ENCODE measurements at places on chromosomes 6 and 20. TPM values are rescaled to one million over a fixed set of nuclear protein-coding genes. Genes with fewer than 3 reads are reported as not detected.

DNA sequence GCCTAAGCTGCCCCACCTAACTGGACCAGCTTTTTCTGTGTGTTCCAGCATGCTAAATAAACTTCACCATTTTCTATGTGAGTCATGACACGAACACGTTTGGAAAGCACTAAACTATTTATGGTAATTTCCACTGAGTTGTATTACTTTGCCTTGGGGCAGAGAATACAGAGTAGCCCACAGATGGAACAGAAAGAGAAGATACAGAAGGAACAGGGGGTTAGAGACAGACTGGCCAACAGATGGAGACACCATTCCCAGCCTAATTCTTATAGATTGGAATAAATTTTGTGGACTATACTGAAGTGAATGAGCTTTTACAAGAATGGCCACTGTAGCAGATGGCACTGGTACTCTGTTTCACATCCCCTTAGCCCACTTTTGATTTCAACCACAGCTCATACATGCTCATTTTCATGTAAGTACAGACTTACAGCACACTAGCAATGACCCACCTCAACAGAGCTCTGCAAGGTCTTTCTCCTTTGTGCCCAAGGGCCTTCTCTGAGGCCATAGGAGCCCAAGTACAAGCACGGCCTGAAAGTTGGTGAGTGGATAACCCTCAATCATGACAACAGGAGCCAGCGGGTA lies 13.1 kb upstream of the NT5DC1 start:
- peaks cover 4% of the 10 kb centered on the region for H3K4me1 ChIP-seq
- H3K27me3 ChIP-seq = no peaks in the 10 kb centered on the region
- no peak overlapping the region for H3K4me3 ChIP-seq
- peaks cover 11% of the 10 kb centered on the region for H3K36me3 ChIP-seq
- no peak overlapping the region for H3K27ac ChIP-seq

Gene OR12D3
- total RNA-seq = not detected

DNA sequence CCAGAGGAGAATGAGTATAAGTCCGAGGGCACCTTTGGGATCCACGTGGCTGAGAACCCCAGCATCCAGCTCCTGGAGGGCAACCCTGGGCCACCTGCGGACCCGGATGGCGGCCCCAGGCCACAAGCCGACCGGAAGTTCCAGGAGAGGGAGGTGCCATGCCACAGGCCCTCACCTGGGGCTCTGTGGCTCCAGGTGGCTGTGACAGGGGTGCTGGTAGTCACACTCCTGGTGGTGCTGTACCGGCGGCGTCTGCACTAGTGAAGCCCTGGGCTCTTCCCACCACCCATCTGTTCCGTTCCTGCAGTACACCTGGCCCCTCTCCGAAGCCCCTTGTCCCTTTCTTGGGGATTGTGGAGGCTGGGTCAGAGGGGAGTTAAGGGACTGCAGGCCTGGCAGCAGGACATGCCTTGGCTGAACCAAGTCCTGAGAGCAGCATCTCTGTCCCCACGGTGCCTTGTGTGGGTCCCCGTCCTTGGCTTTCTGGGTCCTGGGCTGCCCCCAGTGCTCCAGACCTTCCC lies 19.3 kb downstream of the MAVS start:
- H3K4me3 ChIP-seq = no peak overlapping the region
- peaks cover 37% of the 10 kb centered on the region for H3K36me3 ChIP-seq
- H3K27ac ChIP-seq = no peak overlapping the region
- H3K27me3 ChIP-seq = no peaks in the 10 kb centered on the region

Gene NKAIN4
- 9.6 TPM for total RNA-seq

GRCh38 chr20:4916971-4917881 lies 84.1 kb downstream of the SLC23A2 start:
- H3K4me1 ChIP-seq = peaks cover 26% of the 10 kb centered on the region
- no peaks in the 10 kb centered on the region for H3K36me3 ChIP-seq
- no peak for DNase-seq
- no peak overlapping the region for H3K27ac ChIP-seq
- no peak overlapping the region for H3K4me3 ChIP-seq

DNA sequence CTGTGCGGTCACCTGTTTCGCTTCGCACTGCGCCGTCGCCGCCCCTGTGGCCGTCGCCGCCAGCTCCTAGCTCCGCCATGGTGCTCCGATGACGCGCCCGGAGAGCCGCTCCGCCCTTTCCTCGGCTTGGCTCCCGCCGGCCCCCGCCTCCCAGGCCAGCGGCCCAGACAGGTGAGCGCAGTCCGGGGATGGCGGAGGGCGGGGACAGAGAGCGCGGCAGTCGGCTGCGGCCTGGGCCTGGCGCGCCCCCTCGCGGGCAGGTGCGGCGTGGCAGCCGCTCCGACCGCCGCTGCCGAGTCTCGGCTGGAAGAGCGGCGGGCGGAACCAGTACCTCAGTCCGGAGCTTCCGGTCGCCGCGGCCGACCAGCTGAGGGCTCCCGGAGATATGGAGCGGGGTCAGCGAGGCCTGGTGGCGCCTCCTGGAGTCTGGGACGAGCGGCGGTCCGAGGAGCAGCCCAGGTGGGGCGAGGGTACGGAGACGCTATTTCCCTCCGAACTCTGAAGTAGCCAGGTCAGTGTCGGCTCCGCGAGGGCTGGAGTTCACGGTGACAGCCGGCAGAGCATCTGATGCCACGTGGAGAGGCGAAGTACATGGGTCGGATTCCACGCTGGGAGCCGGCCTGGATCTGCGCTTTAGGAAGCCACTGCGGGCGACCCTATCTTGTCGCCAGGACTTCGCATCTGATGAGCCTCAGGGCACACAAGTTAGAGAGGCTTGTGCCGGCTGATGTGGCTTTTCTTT lies at the start of gene MAP7:
Gene MAP7, minus strand, starts transcription at position 93 of the 742 bp plus-strand sequence. Its CDS starts 14 bp downstream, at position 79.
- peaks cover 38% of the 10 kb centered on the region for H3K4me1 ChIP-seq
- peaks cover 38% of the 10 kb centered on the region for H3K27me3 ChIP-seq
- peak within 1 kb of the TSS; percentile 73 for H3K4me3 ChIP-seq
- no peaks in the 10 kb centered on the region for H3K36me3 ChIP-seq
- peak; percentile 95 for DNase-seq
- peak within 1 kb of the TSS; percentile 16 for H3K27ac ChIP-seq

DNA sequence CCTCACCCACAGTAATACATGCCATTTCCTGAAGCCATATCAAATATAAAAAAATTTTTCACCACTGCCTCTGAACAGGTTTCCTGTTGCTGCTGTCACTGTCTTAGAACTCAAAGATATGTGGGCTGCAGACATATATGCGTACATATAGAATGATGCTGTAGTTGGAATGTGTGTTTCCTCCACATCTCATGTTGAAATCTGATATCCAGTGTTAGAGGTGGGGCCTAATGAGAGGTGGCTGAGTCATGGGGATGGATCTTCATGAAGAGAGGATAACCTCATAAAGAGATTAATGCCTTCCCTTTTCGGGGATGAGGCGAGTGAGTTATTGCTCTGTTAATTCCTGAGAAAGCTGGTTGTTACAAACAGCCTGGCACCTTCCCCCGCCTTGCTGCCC lies 7.7 kb upstream of the SCP2D1 start:
- DNase-seq = no peak
- no peaks in the 10 kb centered on the region for H3K27me3 ChIP-seq
- H3K27ac ChIP-seq = no peak overlapping the region
- no peaks in the 10 kb centered on the region for H3K4me1 ChIP-seq
- H3K36me3 ChIP-seq = no peaks in the 10 kb centered on the region
- H3K4me3 ChIP-seq = no peak overlapping the region

DNA sequence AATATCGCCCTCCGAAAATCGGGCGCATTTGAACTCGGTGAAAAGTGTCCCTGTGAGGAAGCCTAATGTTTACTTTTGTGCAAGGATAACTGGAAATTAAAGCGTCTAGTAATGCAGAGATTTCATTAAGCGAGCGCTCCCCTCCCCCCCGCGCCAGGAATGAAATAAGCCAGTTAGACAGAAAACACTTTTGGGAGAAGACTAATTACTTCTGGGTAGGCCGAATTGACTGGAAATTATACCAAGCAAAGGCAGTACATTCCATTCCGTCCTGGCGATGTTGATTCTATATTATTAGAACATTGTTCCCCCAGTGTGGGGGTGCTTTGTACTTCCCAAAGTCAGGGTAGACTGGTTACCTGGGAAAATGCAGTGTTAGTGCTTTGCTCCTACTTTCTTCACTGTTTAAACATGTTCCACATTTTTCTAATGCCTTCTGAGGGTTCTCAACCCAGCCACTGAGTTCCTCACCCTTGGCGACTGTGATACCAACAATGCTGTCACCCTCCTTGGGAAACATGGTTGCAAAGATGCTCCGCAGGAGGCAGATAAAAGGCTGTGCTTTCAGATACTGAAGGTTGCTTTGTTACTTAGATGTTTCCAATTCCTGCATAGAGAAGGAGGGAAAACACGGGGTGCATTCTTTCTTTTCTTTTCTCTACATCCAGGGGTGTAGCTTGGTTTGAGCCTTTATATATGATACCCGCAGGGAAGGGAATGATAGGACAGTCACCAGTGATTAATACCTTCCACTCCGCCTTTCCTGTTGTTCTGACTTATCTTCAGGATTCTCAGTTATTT lies 2.6 kb downstream of the GJA1 start:
- no peaks in the 10 kb centered on the region for H3K27me3 ChIP-seq
- H3K4me1 ChIP-seq = peaks cover 58% of the 10 kb centered on the region
- peak overlapping the region; percentile 91 for H3K4me3 ChIP-seq
- H3K36me3 ChIP-seq = peaks cover 58% of the 10 kb centered on the region
- H3K27ac ChIP-seq = peak overlapping the region; percentile 98

Gene SCUBE3
- total RNA-seq = 1.6 TPM

DNA sequence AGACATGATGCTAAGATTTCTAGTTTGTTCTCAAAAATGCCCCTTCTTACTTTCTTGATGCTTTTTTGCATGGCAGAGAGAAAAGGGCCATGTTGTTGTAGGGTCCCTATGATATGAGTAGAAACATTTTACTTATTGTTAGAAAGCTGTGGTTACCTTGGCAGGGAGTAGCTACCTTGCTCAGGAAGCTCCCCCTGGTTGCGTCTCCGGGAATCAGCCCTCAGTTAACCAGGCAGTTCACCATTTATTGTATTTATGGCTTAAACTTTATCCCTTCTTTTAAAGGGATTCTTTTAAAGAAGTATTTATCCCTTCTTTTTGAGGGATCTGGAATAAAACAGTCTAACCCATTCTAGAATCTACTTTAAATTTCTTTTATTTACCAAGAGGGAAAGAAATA lies 113.9 kb upstream of the PROKR2 start:
- no peak for DNase-seq
- no peaks in the 10 kb centered on the region for H3K36me3 ChIP-seq
- no peak overlapping the region for H3K27ac ChIP-seq
- H3K4me3 ChIP-seq = no peak overlapping the region

- H3K27me3 ChIP-seq = no peaks in the 10 kb centered on the region
- no peak for DNase-seq
- H3K27ac ChIP-seq = no peak overlapping the region
- H3K36me3 ChIP-seq = peaks cover 10% of the 10 kb centered on the region
- H3K4me3 ChIP-seq = no peak overlapping the region
Measured at GRCh38 chr6:88565409-88565811, 398.0 kb downstream of the RNGTT start.

- no peak for DNase-seq
- peaks cover 9% of the 10 kb centered on the region for H3K36me3 ChIP-seq
- no peaks in the 10 kb centered on the region for H3K4me1 ChIP-seq
- H3K27ac ChIP-seq = no peak overlapping the region
- H3K27me3 ChIP-seq = no peaks in the 10 kb centered on the region
Measured at GRCh38 chr20:11952639-11953038, 34.9 kb downstream of the BTBD3 start.

- no peaks in the 10 kb centered on the region for H3K36me3 ChIP-seq
- H3K27ac ChIP-seq = no peak overlapping the region
- H3K4me3 ChIP-seq = no peak overlapping the region
- no peaks in the 10 kb centered on the region for H3K27me3 ChIP-seq
- H3K4me1 ChIP-seq = peaks cover 13% of the 10 kb centered on the region
Measured at GRCh38 chr6:11033825-11034224, 10.3 kb downstream of the ELOVL2 start.

- H3K27me3 ChIP-seq = peaks cover 81% of the 10 kb centered on the region
- no peak overlapping the region for H3K27ac ChIP-seq
- no peak for DNase-seq
- H3K36me3 ChIP-seq = peaks cover 2% of the 10 kb centered on the region
- peaks cover 12% of the 10 kb centered on the region for H3K4me1 ChIP-seq
- no peak overlapping the region for H3K4me3 ChIP-seq
Measured at GRCh38 chr20:32358632-32358882, 426 bp downstream of the ASXL1 start.

Gene ELOVL4
- total RNA-seq = 9.0 TPM

Gene BANF2
- not detected for total RNA-seq

Gene ANGPT4
- total RNA-seq = 0.25 TPM

GRCh38 chr20:46306743-46307138 lies 1.6 kb downstream of the CDH22 start:
- no peak overlapping the region for H3K27ac ChIP-seq
- H3K4me3 ChIP-seq = peak overlapping the region; percentile 52
- no peak for DNase-seq
- H3K27me3 ChIP-seq = peaks cover 66% of the 10 kb centered on the region

GRCh38 chr6:154510144-154510905 lies at the start of gene CNKSR3:
TSS of gene CNKSR3 (minus strand) at chr6:154510685. CDS start at chr6:154510114, 571 bp downstream.
- peak within 1 kb of the TSS; percentile 82 for H3K4me3 ChIP-seq
- peaks cover 74% of the 10 kb centered on the region for H3K27me3 ChIP-seq
- H3K36me3 ChIP-seq = no peaks in the 10 kb centered on the region
- DNase-seq = peak; percentile 97
- peaks cover 43% of the 10 kb centered on the region for H3K4me1 ChIP-seq
- peak within 1 kb of the TSS; percentile 82 for H3K27ac ChIP-seq

DNA sequence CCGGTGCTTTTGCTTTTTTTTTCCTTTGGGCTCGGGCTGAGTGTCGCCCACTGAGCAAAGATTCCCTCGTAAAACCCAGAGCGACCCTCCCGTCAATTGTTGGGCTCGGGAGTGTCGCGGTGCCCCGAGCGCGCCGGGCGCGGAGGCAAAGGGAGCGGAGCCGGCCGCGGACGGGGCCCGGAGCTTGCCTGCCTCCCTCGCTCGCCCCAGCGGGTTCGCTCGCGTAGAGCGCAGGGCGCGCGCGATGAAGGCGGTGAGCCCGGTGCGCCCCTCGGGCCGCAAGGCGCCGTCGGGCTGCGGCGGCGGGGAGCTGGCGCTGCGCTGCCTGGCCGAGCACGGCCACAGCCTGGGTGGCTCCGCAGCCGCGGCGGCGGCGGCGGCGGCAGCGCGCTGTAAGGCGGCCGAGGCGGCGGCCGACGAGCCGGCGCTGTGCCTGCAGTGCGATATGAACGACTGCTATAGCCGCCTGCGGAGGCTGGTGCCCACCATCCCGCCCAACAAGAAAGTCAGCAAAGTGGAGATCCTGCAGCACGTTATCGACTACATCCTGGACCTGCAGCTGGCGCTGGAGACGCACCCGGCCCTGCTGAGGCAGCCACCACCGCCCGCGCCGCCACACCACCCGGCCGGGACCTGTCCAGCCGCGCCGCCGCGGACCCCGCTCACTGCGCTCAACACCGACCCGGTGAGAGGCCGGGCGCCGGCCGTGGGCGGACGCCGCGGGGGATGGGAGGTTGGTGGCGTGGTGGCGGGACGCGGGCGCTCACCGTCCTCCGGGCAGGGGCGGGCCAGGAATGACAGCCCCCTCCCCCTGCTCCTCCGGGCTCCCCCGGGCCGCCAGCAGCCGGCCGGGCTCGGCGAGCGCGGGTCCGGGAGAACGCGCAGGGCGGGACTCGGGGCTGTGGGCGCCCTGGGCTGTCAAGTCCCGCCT lies 606 bp downstream of the ID4 start:
- H3K36me3 ChIP-seq = no peaks in the 10 kb centered on the region
- peaks cover 50% of the 10 kb centered on the region for H3K27me3 ChIP-seq

DNA sequence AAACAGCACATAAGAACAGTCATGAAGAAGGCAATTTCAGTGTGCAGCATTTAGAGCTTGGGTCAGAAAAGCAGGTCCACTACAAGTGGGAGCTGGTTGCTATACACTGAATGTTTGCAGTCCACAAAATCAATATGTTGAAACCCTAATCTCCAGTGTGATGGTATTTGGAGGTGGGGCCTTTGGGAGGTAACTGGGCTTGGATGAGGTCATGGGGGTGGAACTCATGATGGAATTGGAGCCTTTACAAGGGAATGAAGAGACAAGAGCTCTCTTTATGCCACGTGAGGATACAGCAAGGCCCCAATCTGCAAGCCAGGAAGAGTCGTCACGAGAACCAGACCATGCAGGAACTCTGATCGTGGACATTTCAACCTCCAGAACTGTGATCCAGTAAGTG lies 216.7 kb upstream of the SLC35B3 start:
- no peak overlapping the region for H3K27ac ChIP-seq
- H3K4me1 ChIP-seq = no peaks in the 10 kb centered on the region
- H3K36me3 ChIP-seq = no peaks in the 10 kb centered on the region
